GM18507 (cell line): ENCODE measurements at places on chromosomes 5 and 9.

GRCh38 chr5:145938776-145939539 lies 2.6 kb downstream of the SH3RF2 start:
- DNase-seq = no peak

DNA sequence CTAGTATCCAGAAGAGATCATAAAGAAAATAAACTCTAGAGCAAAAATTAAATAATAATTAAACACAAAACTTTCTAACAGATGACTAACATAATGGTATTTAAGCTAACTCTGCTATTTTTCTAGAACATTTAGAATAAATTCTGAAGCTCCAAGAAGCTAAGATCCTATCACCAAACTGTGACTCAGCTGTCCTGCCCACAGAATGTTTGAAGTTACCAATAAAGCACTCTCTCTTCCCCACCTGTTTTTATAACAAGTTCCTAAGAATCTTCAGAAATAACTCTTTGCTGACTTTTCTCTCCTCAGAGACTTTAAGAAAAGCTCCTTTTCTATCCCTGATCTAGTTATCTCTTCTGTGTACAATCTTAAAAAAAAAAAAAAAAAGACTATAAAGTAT lies 6.0 kb upstream of the EFNA5 start:
- no peak for DNase-seq

- no peak for DNase-seq
Measured at GRCh38 chr5:156375895-156376495, 49.0 kb downstream of the SGCD start.

- no peak for DNase-seq
Measured at GRCh38 chr5:66454186-66455078, 141.8 kb upstream of the MAST4 start.

DNA sequence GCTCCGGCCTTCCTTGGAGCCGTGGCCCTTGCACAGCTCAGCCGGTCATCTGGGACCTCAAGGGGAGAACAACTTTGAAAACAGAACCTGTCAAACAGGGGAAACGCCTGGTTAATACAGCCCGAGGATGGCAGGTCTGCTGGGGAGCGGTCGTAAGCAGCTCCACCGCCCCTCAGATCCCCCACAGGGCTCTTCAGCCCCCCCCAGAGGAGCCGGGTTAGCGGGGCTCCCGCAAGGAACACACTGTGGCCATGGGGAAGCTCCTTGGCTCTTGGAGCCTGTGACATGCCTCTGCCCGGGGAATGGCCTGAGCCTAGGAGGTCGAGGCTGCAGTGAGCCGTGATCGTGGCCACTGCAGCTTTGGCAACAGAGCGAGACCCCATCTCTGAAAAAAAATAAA lies 6.8 kb downstream of the TMEM250 start:
- no peak for DNase-seq

DNA sequence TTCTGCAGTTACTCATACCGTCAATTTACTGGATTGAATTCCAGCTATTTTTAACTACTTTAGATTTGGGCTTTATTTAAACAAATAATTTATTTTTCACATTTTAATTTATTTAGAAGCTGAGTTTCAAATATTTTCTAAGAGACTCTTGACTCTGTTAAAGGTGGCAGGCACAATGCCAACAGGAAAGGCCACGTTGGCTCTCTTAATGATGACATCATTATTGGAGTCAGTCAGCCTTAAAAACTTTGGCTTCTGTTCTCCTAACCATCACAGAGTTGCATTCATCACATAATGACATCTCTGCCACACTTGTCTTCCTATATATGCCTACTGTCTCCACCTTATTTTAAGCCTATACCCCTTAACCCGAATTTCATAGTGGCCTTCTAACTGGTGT lies 172.3 kb upstream of the PLPPR1 start:
- DNase-seq = no peak

DNA sequence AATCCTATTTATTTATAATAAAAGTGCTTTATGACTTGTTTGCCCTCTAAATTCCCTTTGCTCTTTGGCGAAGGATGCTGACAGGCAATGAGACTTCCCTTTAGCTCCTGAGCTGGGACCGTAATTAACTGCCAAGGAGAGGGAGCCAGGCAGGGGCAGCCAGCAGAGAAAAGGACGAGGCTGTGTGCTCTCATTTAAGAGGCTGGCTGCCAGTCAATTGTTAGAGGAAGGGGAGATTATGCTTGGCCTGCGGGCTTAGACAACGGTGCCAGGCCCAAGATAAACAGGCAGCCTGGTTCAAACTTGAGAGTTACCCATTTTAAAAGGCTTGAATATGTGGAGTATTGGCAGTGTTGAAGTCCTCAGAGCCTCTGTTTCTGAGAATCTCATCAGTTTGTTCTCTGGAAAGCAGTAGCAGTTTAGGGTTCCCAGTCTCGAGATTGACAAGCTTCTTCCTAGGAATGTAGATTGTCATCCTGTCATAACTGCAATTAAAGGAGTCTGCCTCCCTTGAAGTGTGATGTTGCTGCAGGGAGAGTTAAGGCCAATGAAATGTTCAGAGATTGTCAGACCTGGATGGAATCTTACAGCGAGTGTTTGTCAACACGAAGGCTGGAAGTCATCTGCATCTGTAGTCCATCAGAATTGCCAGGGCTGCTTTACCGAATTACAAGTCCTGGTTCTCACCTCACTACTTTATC lies 113.2 kb downstream of the JAKMIP2 start:
- no peak for DNase-seq
